Adipose tissue (tissue), 3 donors: ENCODE measurements at places on chromosomes 12 and 14. TPM values are rescaled to one million over a fixed set of nuclear protein-coding genes. Genes with fewer than 3 reads are reported as not detected.

RPS6KL1 gene
- 4.5 TPM for polyA plus RNA-seq

SLC15A4 gene
- 10.4 TPM for polyA plus RNA-seq

APOLD1 gene
- polyA plus RNA-seq, result 13.8 TPM

CLEC9A gene
- polyA plus RNA-seq, result not detected

LRIG3 gene
- 8.1 TPM for polyA plus RNA-seq

ACVRL1 gene
- 12.9 TPM for polyA plus RNA-seq

CCDC38 gene
- not detected for polyA plus RNA-seq

CLEC4D gene
- polyA plus RNA-seq, result 0.09 TPM

RPGRIP1 gene
- polyA plus RNA-seq, result 0.15 TPM

IAPP gene
- polyA plus RNA-seq, result 126 TPM

TIMM9 gene
- polyA plus RNA-seq, result 54.9 TPM

MGAT4C gene
- polyA plus RNA-seq, result 0.07 TPM

ARMH4 gene
- 2.2 TPM for polyA plus RNA-seq

LARP4 gene
- 20.0 TPM for polyA plus RNA-seq

HOXC13 gene
- not detected for polyA plus RNA-seq
